ENCODE measurements at places on chromosomes 1 and 21.

DNA sequence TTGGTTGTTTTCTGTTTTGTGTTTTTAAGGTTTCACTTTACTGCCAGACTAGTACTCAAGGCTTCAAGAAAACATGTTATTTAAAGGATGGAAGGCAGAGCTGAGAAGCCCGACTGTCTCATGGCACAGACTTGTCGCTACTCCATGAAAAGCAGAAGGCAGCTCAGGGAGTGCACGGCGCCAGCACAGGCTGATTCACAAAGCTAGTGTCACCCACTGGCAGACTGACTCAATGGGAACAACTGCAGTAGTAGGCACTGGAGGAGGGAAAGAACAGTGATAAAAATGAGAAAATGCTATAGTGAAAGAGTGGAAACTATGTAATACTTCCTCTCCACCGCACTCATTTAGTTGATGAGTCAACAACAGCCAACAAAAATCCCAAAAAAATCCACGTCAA is 14.7 kb downstream of the HSF2BP start:
- no peak for DNase-seq

- no peak for DNase-seq
These were observed 47.7 kb downstream of the FCRL5 start for GRCh38 chr1:157504646-157505045.

- DNase-seq, result no peak
These were observed 309.4 kb downstream of the BRINP3 start for GRCh38 chr1:190168116-190168892.

- DNase-seq, result no peak
These were observed 2.2 kb downstream of the DHCR24 start for GRCh38 chr1:54884768-54885167.

GRCh38 chr1:29266912-29267311 is 30.6 kb downstream of the PTPRU start:
- DNase-seq, result no peak

DNA sequence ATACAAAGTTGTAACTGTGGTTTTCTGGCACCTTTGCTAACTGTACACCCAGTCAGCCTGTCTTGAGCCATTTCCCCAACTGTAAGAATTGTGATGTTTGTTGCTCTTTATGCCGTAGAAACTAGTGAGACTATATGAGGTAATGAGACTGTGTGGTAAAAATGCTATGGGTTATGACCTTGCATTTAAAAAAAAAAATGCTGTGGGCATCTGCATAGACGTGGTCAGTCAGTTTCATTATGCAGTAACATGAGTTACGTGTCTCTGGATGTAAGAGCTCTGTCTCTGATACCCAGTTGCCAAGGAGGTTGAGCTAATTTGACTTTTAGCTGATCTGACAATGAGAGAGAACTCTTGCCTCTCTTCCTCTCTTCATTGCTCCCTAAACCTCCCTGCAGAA is 80.6 kb upstream of the LAMC2 start:
- DNase-seq, result no peak

GRCh38 chr1:236090741-236091147 is 25.9 kb upstream of the NID1 start:
- no peak for DNase-seq

DNA sequence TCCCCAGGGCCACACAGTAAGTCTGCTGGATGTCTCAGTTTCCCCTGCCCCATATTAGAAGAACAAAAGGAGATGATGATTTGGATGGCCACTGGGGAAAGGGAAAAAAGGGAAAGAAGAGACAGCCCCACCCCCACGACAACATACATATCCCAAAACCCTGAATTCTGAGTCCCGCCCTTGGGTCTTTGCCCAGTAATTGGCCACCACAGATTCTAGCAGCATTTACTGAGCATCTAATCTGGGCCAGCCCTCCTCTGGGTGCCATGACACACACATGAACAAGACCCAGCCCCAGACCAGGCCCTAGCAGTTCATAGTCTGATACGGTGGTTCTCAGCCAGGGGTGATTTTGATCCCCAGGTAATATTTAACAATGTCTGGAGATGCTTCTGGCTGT is 5.2 kb upstream of the TTC4 start:
- no peak for DNase-seq

DNA sequence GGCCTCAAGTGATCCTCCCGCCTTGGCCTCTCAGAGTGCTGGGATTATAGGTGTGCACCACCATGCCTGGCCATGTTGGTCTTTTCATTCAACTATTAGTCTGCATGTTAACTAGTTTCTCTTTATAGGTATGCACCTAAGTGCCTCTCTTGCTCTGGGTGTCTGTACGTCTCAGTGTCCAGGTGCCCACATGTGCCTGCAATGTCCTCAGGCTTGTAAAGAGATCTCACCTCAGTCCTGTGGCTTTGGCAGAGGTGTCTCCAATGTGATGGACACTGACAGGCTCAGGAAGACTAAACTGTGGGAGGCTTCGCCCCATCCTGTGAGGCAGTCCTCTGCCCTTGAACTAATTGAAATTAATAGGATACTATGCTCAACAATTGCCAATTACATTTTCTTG is 526.3 kb downstream of the PTPRU start:
- DNase-seq, result no peak

DNA sequence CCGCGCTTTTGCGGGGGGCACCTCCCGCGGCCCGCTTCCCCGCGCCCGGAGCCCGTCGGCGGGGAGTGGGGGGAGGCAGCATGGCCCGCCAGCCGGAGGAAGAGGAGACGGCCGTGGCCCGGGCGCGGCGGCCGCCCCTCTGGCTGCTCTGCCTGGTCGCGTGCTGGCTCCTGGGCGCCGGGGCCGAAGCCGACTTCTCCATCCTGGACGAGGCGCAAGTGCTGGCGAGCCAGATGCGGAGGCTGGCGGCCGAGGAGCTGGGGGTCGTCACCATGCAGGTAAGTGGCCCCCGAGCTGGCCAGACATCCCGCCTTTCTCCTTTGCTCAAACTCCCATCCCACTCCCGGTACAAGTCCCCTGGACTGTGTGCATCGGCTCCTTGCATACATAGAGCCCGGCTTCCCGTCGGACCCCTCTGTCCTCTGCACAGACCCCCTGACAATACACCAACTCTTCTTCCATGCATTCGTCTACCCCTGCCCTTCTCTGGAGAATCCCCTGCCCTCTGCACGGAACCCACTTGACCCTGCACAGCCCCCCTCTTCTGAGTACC is 812 bp downstream of the CACHD1 start:
- no peak for DNase-seq

GRCh38 chr1:153566414-153567371 is 1.0 kb upstream of the S100A2 start:
- DNase-seq, result peak; percentile 30

- no peak for DNase-seq
These were observed 42.0 kb downstream of the VPS26C start for GRCh38 chr21:37224861-37225839.

DNA sequence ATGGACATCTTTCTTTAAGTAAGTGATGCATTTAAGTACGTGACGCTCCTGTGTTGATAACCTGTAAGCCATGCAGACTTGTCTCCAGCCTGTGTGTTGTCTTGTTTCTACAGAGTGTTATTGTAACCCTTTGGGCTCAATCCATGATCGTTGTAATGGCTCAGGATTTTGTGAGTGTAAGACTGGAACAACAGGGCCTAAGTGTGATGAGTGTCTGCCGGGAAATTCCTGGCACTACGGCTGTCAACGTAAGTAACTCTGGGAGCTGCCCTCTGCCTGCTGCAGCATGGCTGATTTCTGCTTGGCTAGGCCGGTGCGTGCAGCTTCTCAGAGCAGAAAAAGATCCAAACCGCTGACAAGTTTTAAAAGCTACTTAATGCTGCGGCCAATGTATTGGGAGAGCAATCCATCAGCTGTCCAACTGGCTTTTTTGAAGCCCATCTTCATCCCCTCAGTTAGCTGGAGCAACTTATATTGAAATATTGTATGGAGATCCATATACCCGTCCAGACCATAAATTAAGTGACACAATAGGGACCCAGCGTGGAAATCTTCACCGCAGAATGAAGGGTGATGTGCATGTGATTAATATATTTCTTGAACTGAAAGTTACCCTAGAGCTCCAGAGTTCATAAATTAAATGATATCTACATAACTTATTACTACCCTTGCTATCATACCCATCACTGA is 295.9 kb downstream of the NTNG1 start:
- DNase-seq, result no peak

- DNase-seq, result no peak
These were observed 29.0 kb downstream of the C1orf52 start for GRCh38 chr1:85230305-85230977.

DNA sequence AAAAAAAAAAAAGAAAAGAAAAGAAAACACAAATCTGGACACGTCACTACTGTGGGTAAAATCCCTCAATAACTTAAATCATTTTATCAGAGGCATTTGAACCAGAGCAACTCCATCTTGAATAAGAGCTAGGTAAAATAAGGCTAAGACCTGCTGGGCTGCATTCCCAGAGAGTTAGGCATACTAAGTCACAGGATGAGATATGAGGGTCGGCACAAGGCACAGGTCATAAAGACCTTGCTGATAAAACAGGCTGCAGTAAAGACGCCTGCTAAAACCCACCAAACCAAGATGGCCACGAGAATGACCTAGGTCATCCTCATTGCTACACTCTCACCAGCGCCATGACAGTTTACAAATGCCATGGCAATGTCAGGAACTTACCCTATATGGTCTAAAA is 43.6 kb upstream of the MTF1 start:
- no peak for DNase-seq

GRCh38 chr1:10401281-10401680 is 2.4 kb downstream of the PGD start:
- DNase-seq, result no peak

GRCh38 chr1:54803761-54804470 is 2.8 kb upstream of the TTC22 start:
- DNase-seq, result no peak

DNA sequence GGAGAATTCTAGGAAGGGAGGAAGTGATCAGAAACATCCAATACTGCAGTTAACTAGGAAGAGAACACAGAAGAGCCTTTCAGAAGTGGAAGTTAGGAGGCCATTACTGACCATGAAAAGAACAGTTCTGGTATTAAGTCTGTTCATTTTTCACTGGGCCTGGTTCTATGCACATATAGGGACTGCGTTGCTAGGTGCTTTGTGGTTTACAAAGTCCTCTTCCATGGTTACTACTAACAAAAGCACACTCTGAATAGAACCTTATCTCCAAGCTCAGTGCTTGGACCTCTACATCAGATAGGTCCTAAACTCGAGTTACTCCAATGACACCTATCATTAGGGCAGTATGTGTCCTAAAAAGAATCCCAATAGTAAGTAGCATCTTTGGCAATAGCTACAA is 75.4 kb downstream of the RPAP2 start:
- no peak for DNase-seq

DNA sequence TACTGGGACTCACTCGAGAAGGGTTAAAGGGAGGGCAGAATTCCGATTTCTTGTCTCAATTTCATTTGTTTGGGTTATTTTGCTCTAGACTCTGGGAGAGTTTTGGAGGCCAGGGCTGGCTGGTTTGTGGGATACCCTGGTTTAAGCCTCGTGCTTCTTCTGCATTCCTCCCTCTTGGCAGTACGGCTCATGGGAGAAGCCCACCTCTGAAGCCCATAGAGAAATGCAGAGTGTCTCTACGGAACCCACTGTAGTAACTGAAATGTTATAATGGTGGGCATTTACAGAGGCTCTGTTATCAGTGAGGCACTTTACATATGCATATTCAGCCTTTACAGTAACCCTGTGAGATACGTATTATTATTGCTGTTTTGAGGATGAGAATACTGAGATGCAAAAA is 43.9 kb downstream of the ROR1 start:
- no peak for DNase-seq

GRCh38 chr1:7526867-7527732 is 244.0 kb upstream of the VAMP3 start:
- no peak for DNase-seq

GRCh38 chr1:236530286-236530685 is 6.5 kb downstream of the LGALS8 start:
- no peak for DNase-seq

- DNase-seq, result no peak
These were observed 259.5 kb downstream of the RGS7 start for GRCh38 chr1:241097479-241097878.

- no peak for DNase-seq
These were observed 35.8 kb downstream of the FMO3 start for GRCh38 chr1:171126504-171126903.

GRCh38 chr1:117534995-117535467 is 70.8 kb upstream of the TENT5C start:
- DNase-seq, result peak; percentile 53

GRCh38 chr1:234962340-234962989 is 166.2 kb downstream of the TOMM20 start:
- peak; percentile 42 for DNase-seq

DNA sequence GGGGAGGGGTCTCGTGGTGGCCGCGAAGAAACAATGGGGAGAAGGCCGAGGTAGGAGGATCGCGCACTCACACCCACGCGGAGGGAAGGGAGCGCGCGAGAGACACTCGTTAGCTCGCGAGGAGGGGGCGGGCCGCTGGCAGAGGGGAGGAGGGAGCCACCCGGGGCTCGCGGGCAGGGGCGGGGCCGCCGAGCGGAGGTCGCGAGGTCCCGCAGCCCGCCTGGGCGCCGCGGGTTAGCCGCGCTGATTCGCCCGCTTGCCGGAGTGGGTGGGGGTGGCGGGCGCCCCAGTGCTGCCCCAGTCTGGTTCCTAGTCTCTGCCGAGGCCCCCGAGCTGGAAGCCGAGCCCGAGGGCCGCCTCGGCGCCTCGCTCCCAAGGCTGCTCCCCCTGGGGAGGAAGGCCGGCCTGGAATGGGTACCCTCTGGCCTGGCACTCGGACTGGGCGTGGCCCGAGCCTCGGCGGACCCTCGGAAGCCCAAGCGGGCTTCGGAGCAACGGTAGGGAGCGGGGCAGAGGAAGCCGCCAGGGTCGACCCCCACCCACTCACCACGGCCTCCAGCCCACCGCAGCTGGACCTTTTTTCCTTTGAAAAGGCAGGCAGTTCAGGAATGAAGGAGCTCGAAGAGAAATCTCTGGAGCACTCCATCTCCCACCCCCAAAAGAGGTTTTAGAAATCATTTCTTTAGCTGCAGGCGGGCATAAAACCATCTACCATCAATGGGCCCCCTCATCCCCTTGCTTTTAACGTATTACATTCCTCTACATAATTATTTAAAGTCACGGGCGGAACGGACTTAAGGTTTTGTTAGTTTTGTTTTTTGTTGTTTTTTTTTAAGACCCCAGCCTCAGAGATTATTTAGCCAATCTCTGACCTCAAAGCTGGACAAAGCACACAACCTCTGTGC is 722 bp upstream of the TUT4 start:
- peak; percentile 63 for DNase-seq

DNA sequence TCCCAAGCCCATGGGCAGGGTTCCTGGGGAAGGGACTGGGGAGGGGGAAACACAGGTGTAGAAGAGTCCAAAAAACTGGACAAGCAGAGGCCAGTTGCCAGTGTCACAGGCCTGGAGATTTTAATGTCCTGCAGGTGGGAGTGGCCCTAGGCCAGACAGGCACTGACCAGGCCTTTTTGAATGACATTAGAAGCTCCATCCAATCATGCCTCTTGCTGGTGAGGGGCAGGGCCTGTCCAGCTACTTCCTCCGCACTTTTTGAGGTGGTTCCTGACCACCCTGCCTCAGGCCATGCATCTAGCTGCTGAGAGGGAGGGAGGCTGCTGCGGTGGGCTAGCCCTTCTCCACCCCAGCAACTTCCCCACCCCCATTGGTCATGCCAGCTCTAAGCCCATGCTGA is 15.9 kb upstream of the KIF21B start:
- no peak for DNase-seq
